ENCODE measurements at places on chromosomes 5 and 9.

- DNase-seq = no peak
Observed at GRCh38 chr9:123421801-123422455, 65.9 kb downstream of the CRB2 start.

DNA sequence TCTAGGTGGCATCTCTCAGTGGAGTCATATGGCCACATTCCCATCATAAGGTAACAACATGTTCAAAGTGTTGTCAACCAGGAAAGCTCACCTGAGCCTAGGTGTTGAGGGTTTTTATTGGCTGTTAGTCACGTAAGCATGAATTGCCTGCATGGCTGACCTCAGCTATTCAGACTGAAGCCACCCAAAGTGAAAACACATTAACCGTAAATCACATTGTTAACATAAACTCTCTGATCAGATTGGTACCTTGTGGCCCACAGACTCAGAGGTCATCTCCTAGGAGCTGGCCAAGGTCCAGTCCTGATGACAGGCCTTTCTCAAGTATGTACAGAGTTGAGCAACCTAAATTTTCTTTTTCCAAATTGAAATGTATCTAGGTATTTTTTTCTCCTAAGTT lies 26.7 kb downstream of the SRFBP1 start:
- DNase-seq = no peak

GRCh38 chr5:643811-644271 lies 31.7 kb downstream of the CEP72 start:
- no peak for DNase-seq

GRCh38 chr9:130765137-130766020 lies 69.7 kb upstream of the ABL1 start:
- DNase-seq = no peak

GRCh38 chr5:172110260-172110815 lies 77.7 kb downstream of the STK10 start:
- DNase-seq = no peak

DNA sequence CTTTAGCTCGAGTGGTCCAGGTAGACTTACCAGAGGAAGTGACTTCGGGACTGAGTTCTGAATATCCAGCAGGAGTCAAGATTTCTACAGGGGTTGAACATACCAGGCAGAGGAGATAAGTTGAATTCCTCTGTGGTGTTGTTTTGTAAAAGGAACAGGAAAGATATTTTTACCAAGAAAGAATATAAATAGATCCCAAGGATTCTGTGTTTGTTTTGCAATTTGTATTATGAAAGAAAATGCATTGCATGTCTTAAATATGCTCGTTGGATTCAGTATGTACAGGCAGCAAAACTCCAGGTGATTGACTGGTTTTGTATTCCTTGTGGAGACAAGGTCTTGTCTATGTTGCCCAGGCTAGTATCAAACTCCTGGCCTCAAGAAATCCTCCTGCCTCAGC lies 197.8 kb downstream of the FRMD3 start:
- no peak for DNase-seq

DNA sequence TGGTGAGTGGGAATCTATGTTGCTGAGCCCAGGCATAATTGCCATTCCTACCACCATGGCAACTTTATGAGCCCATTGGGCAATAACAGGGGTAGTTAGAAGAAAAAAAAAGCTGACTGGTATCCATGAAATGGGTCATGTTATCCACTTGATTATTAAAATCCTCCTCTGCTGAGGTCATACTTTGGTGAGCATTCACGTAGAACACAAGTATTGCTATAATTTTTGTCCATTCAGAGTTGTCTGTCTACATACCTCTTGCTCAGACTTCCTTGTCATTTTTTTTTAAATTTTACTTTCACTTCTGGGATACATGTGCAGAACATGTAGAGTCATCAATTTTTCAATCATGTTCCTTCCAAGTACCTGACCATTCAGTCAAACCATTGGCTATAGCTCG lies 780.8 kb upstream of the ARRDC3 start:
- DNase-seq = no peak

DNA sequence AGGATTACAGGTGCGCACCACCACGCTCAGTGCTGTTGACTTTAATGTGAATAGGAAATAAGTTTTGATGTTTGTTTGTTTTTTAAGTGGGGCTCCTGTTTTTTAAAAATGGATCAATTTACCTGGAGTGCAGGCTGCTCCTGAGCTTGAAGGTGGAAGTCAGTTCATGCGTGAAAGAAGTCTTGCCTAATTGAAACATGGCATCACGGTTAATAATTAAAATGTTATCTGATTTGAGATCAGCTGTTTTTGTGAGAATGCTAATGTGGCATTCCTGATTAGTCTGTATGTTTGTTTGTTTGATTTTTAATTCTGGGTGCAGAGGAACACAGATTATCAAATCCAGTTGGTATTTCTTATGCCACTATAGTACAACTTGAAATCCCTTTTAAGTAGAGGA lies 6.5 kb downstream of the SFXN1 start:
- DNase-seq = no peak

- DNase-seq = no peak
Observed at GRCh38 chr9:97491216-97491999, 10.1 kb upstream of the TMOD1 start.

GRCh38 chr9:4755026-4755609 lies 14.1 kb upstream of the AK3 start:
- DNase-seq = no peak

GRCh38 chr9:112971415-112971814 lies 40.6 kb downstream of the ZNF883 start:
- DNase-seq = peak; percentile 21

Measured in NCI-H1930 (cell line).